SHP77 (cell line): ENCODE measurements at places on chromosomes 6 and 20.

- DNase-seq = peak; percentile 10
These were observed 107.5 kb downstream of the FAXC start for GRCh38 chr6:99241905-99242534.

- DNase-seq = no peak
These were observed 1075.8 kb upstream of the MANEA start for GRCh38 chr6:94501516-94501915.

DNA sequence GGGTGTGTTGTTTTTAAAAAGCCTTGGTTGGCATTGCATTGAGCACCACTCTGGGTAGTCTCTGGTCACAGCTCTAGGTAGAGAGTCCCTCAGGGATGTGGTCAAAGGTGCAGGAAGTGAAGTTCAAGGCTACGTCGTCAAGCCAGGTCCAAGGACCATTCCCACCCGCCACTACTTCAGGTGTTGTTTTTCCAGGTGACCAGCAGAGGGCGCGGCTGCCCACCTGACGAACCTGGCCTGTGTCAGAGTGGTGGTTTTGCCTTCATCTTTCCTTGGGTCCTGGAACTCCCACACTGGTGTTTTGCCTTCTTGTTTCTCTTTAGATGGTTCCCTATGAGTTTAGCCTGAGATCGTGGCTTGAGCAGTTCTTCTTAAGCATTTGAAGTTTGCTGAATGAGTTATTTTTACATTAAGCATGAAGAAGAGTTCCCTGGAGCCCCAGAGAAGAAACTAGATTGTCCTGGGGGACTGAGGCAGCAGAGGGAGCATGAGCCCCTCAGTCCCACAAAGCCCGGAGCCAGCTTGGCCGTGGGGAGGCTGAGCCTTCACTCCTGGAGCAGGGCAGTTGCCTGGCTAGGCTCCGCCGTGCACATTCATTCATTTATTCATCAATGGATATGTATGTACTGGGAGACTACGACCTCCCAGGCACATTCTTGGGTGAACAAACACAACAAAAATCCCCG is 5.6 kb upstream of the PHACTR3 start:
- peak; percentile 48 for DNase-seq

DNA sequence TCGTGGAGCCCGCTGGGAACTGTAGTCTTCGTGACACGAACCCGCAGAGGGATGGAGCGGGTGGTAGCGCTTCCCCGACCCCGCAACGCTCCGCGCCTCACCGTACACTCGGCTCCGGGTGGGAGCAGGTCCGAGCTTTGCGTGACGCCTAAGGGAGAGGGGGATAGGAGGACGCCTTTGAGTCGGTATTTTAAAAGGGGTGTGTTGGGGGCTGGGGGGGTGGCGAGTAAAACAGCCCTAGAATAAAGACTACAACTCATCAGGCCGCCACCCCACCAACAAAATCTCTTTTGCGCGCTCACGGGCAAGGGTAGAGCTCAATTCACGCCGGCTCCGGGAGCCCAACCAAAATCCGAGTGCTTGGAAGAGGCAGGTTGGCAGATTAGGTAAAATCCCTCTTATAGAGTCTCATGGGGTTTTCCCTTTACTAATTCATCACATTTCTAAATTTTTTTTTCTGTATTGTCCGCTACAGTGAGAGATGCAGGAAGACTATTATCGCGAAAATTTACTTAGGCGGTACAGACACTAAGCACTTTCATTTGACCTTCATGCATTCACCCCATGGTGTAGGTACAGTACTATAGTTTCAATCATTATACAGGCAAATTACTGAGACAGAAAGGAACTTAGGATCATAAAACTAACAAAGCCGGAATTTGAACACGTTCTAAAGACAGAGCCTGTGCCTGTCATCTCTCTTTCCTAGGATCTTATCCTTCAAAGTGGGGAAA is 706 bp upstream of the SNX14 start:
- peak; percentile 50 for DNase-seq

DNA sequence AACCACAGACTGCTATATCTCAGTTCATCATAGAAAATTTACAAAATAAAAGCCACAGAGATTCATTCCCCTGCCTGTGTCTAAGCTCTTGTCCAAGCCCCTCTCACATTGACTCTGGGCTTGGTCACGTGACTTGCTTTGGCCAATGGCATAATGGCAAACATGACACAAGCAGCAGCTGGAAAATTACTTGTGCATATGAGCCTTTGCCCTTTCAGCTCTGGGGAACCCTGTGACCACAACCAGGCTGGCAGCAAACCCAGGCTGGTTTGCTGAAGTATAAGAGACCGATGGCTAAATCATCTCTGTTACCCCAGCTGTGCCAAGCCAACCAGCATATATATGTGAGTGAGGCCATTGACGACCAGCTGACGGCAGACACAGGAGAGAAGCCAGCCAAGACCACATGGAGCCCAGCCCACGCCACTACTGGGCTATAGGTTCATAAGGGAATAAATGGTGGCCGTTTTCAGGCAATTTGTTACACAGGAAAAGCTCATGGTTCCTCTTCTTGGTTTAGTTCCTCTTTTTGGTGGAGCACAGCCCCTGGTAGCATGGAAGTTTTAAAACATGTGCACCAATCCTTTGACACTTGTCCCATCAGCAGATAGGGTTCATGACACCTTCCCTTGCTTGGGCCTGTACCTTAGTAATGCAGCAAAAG is 31.8 kb upstream of the RSPO4 start:
- no peak for DNase-seq

- DNase-seq = no peak
These were observed 160.0 kb upstream of the RALGAPA2 start for GRCh38 chr20:20872428-20872827.

GRCh38 chr20:15895126-15895525 is 678.1 kb downstream of the KIF16B start:
- no peak for DNase-seq

GRCh38 chr6:149127212-149127611 is 190.3 kb upstream of the TAB2 start:
- DNase-seq = no peak

DNA sequence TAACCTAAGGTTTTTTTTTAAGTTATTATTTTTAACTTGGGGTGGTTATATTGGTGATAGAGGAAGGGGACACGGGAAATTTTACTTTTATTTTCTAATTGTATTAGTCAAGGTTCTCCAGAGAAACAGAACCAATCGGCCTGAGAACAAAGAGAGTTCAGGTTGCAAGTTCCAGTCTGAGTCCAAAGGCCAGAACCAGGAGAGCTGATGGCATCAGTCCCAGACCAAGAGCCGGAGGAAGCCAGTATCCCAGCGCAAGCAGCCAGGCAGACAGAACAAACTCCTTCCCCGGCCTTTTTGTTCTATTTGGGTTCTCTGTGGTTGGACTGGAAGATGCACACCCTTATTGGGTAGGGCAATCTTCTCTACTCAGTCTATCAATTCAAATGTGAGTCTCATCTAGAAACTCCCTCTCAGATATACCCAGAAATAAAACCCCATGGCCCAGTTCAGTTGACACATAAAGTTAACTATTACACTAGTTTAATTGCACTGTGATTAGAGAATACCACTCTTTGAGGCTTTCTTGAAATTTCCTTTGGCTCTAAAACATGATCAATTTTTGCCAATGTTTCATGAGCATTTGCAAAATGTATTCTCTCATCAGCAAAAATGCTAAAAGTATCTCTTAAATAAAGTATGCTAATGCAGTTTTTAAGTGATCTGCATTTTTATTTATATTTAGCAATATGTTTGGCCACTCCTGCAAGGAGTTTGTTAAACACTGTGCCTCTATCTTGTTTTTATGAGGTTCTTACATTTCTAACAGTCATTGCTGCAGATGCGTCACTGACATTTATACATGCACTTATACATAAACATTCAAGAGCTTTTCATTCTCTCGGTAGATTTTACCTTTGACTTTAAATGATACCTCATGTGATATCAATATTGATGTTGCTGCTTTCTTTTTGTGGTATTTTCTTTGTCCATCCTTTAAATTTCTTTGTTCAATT is 103.2 kb upstream of the SSTR4 start:
- DNase-seq = no peak

- no peak for DNase-seq
These were observed 204.2 kb downstream of the TBC1D7 start for GRCh38 chr6:13124131-13124530.
